Stimulated activated CD4-positive, alpha-beta T cell treated with anti-CD3 and anti-CD28 coated beads, Interleukin-1b, Interleukin-23, amount 100 ng/mL, for 1 hour (primary cell): ENCODE measurements at places on chromosomes 1 and 21.

DNA sequence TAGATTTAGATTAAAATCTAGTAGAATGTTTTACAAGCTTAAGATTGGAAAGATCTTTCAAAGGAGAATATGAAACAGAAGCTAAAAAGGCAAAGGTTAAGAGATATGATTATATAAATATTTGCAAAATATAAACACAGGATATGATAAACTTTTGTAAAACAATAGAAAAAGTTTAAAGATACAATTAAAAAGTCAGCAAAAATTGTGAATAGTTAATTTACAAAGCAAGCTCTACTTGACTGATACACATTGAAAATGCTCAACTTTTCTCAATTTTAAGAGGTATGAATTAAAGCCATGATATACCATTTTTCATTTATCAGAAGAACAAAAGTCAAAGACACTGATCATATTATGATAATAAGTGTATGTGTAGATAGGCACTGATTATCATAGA is 21.0 kb downstream of the RAB3GAP2 start:
- no peak for DNase-seq

DNA sequence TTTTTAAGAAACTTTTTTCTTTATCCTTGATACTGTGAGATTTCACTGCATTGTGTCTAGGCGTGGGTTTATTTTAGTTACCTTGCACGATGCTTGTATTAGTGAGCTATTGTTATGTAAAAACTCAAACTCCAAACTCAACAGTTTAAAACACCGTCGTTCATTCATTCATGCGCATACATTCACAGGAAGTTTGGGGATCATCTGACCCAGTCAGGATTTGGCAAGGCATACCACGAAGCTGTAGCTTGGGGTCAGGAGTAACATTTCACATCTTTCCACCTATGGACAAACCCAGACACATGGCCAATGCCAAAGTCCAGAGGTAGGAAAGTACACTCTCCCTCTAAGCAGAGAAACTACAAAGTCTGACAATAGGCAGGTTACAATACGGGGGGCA is 324.6 kb upstream of the CHRM3 start:
- DNase-seq, result no peak

GRCh38 chr1:244836584-244836983 is 1.1 kb downstream of the COX20 start:
- no peak for DNase-seq

DNA sequence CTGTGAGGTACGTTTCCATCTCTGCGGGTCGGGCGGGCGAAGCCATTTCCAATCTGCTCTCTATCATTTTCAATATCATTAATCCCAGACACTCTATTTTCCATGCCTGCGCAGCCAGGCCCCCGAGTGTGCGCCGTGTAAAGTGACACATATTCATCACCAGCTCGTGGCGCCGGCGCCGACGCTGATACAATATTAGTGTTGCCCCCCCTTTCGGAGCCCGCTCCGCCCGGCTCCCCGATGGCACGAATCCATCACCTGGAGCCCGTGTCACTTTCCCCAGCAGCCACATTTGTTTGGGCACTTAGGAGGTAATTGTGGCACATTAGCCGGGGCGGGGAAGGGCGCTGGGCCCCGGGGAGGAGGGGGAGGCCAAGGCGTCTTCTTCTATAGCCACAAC is 33.7 kb upstream of the DMBX1 start:
- DNase-seq, result no peak

- DNase-seq, result no peak
Measured at GRCh38 chr1:116528329-116529083, 42.3 kb downstream of the CD58 start.

- DNase-seq, result no peak
Measured at GRCh38 chr1:220908757-220909156, 29.5 kb downstream of the HLX start.

GRCh38 chr1:61299463-61299862 is 217.1 kb downstream of the NFIA start:
- no peak for DNase-seq
